MG63 (cell line): ENCODE measurements at places on chromosomes 6 and 20. TPM values are rescaled to one million over a fixed set of nuclear protein-coding genes. Genes with fewer than 3 reads are reported as not detected.

GRCh38 chr6:127484212-127484863 lies 25.1 kb upstream of the KIAA0408 start:
- no peak for DNase-seq

DNA sequence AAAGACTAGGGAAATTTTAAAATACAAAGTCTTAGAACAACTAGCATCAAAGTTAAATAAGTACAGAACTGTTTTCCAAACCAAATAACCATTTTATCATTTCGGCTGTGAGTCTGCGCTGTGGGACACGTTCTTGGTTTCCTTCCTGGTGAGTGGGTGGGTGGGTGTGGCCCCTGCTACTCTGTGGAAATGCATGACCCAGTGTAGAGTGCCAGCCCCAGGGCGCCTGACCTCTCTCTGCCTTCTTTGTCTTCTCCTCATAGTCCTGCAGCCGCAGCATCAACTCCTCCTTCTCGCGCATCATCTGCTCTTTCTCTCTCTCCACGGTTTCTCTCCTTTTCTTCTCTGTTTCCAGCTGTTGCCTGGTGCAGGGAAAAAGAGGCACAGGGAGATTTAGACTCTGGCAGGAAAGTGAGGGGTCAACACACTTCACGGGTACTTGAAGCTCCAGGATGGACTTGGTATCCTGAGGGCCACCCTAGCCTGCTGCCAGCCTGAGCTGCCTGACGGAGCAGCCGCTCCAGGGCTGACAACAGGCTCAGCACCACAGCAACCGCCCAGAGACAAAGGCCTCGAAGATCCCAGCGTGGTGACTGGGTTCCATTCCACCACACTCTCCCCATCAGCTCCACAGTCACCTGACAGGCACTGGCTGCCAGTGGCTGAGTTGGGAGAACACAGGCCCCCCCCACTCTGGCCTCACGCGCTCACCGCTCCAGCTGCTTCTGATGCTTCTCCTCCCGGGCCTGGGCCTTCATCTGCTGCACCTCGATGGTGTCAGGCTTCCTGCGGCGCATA lies 48.4 kb downstream of the EZR start:
- DNase-seq: no peak

GRCh38 chr20:46177768-46178167 lies 59.7 kb downstream of the CD40 start:
- no peak for DNase-seq

- DNase-seq: no peak
These were observed 112.5 kb downstream of the FAM217A start for GRCh38 chr6:3966426-3966825.

DNA sequence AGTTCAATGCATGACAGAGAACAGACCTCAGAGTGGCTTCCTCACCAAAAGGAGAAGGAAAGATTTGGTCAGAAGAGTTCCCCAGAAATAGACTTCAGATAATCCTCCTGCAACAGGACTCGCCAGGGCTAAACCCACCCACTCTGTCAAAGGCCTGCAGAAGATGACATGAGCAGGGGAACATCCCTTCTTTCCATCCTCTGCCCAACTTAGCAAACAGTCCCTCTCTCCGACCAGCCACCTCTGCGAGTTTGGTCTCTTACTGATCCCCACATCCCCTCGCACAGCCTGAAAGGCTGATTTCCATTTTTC lies 7.5 kb downstream of the NFATC2 start:
- DNase-seq: no peak

GRCh38 chr6:157424491-157425020 lies 43.6 kb downstream of the ZDHHC14 start:
- no peak for DNase-seq

DNA sequence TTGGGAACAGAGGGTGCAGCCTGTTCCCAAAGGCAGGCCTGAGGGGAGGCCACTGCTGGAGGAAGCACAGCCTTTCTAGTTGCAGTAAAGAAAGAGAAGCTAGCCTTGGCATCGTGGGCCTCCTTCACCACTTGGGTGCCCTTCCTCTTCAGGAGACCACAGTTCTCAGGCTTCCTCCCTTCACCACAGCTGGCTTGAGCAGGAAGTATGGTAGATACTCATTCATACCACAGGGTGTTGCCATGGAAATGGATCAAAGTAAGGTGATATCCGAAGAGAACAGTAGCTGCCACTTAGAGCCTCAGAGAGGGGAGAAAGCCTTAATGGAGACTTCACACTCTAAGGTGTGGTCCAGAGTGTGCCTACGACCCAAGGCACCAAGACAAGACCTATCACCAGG lies 120.4 kb upstream of the RIPOR2 start:
- no peak for DNase-seq

- DNase-seq: peak; percentile 45
These were observed at the start of gene LHFPL5 for GRCh38 chr6:35804996-35805736. LHFPL5 (plus strand) TSS chr6:35805352; CDS start chr6:35805671, 319 bp downstream.

DNA sequence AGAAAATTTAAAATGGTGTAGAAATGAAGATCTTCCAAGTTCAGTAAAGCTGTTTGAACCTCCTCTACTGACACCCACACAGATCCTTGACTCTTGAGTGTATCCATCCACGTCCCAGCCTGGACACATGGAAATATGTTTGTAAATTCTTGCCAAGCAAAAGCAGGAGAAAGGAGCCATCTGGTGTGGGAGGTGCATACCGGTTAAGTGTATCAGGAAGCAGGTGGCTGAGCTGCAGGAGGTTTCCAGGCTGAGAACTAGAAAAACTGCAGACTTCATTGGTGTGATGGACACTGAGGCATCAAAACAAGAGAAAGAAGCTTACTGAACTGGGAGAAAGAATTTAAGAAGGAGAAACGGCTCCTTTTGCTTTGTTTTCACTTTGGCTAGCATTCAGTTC lies 229.9 kb upstream of the GRIK2 start:
- DNase-seq: no peak

DNA sequence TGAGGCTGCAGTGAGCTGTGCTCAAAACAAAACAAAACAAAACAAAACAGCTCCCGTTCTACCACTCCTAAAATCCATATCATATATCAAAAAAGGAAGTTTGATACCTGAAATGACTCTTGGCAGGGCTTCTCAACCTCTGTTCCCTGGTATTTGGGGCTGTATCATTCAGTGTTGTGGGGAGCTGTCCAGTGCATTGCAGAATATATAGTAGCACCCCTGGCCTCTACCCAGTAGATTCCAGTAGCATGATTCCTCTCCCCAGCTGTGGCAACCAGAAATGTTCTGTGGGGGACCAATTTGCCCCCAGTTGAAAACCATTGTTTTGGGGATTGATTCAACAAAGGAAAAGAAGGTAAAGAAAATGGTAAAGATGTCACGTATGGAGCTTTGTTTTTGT lies 238.9 kb downstream of the PRL start:
- no peak for DNase-seq

GRCh38 chr6:33896391-33897188 lies 92.8 kb upstream of the MLN start:
- DNase-seq: peak; percentile 11

- no peak for DNase-seq
These were observed 49.1 kb downstream of the ARMC2 start for GRCh38 chr6:108897371-108897770.

GRCh38 chr20:14745830-14746229 lies 408.4 kb upstream of the FLRT3 start:
- no peak for DNase-seq

DNA sequence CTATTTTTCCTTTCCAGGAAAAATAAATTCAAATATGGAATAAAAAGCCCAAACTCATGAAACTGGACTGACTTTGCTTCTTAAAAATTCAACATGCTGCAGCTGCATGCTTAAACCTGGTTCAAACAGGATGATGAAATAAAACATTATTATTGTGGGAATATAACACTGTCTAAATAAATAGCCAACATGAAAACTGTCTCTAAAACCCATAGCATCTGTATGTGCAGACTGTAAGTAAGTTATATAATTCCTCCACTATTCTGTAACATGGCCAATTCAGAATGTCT lies 30.4 kb upstream of the AHI1 start:
- no peak for DNase-seq

- peak; percentile 89 for DNase-seq
These were observed 16.0 kb downstream of the UQCC1 start for GRCh38 chr20:35395728-35396127.

DNA sequence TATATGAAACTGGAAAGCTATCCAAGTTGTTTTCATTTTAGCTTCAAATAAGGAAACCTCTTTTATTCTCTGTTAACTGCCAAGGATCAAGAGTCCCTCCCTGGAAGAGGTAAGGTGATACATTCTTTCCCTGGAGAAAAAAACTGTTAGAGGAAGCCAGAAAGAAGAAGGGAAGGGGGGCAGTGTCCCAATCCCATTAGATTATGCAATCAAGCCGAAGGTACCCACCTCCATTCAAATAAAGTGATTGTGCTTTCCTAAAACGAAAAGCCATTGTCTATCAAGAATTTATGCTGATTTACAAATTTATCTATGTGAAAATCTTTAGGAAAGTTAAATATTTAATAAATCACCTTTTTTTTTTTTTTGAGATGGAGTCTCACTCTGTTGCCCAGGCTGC lies 9.5 kb upstream of the UQCC1 start:
- DNase-seq: no peak

- no peak for DNase-seq
These were observed 340.2 kb downstream of the HACE1 start for GRCh38 chr6:104519566-104519965.

GRCh38 chr6:161161889-161162624 lies 111.8 kb downstream of the AGPAT4 start:
- DNase-seq: peak; percentile 82

DNA sequence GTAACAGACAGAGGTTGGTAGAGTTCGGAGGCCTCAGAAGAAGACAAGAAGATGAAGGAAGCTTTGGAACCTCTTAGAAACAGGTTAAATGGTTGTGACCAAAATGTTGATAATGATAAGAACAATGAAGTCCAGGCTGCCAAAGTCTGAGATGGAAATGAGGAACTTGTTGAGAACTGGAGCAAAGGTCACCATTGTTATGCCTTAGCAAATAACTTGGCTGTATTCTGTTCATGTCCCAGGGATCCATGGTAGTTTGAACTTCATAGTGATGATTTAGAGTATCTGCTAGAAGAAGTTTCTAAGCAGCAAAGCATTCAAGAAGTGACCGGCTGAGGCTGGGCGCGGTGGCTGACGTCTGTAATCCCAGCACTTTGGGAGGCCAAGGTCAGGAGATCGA lies 11.1 kb upstream of the LSM14B start:
- no peak for DNase-seq

- peak; percentile 60 for DNase-seq
These were observed at the start of gene RBM24 for GRCh38 chr6:17281100-17281496. RBM24 (plus strand) TSS chr6:17281361; CDS start chr6:17281582, 221 bp downstream.

- DNase-seq: no peak
These were observed 155.1 kb downstream of the CD83 start for GRCh38 chr6:14272737-14273085.

GRCh38 chr6:63527658-63528514 lies 44.4 kb upstream of the LOC128125822 start:
- DNase-seq: peak; percentile 81

GRCh38 chr6:2935566-2936291 lies 32.6 kb upstream of the SERPINB9 start:
- no peak for DNase-seq

DNA sequence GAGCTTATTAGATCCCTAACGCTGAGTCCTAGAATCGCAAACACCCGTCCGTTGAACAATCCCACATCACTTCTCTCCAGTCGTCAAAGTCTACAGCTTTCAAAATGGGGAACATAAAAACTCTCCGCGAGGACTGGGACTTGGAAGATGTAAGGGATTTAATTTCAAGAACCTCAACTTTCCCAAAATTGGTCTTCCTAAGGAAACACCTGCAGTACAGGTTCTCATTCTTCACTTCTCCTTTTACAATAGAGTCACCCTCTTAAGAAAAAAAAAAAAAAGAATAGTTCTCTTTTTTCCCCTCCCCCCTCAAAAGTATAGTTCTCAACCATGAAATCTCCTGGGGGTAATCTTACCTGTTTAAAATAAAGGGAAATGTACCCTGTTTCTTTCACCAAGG lies 6.6 kb upstream of the ZBTB22 start:
- no peak for DNase-seq

- DNase-seq: no peak
These were observed 162.3 kb upstream of the PDE10A start for GRCh38 chr6:165825256-165825815.

- no peak for DNase-seq
These were observed 2.7 kb downstream of the MYT1 start for GRCh38 chr20:64166721-64167615.

GRCh38 chr6:146913842-146914488 lies 290.3 kb upstream of the STXBP5 start:
- peak; percentile 95 for DNase-seq

DNA sequence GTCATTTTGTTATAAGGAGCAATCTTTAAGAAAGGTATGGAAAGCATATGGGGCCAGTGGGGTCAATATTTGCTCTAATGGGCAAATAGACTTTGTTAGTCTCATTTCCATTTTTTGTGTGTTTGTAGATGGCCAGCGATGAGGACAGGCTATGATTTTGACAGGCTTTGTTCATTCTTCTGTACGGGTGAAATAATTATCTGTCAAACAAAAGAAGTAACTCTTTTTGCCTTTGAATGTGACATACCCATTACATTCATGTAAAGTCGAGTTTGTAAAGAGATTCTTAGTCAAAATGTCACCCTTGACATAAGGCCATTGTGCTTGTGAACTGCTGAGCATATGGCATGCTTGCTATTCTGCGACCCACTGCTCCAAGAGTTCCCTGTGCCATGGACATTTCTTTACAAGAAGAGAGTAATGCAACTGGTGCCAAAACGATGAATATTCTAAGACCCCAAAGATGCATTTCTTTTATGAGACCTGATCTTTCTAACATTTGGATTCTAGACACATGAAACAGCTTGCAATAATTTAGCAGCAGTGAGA lies 38.2 kb upstream of the JAG1 start:
- DNase-seq: no peak

DNA sequence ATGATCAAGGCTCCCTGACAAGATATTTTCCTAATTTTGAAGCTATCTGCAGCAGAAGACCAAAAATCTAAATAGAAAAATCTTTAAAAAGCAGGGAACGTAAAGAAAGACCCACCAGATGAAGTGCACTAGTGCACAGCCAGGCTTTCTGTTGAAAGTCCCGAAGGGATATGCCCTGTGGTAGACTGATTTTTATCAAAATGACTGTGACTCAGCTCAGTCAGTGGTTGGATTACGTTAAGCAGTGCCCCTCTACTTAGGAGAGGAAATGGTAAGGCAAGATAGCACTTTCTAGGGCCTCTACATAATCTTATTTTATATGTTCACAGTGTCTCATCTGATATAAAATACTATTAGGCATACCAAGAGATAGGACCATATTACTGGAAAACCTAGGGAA lies 123.4 kb upstream of the RAB32 start:
- no peak for DNase-seq

GRCh38 chr6:40713002-40713719 lies 126.0 kb upstream of the LRFN2 start:
- DNase-seq: no peak

The AURKA gene
- 86.4 and 130 TPM in 2 replicates for total RNA-seq

The VWA7 gene
- 0.13 and 0.84 TPM in 2 replicates for total RNA-seq

The RALGAPB gene
- 6.2 and 13.2 TPM in 2 replicates for total RNA-seq

The ZNF184 gene
- 24.1 and 25.4 TPM in 2 replicates for total RNA-seq

The CST2 gene
- not detected in 2 replicates for total RNA-seq

The C20orf141 gene
- not detected in 2 replicates for total RNA-seq

The ELOVL5 gene
- 12.4 and 13.7 TPM in 2 replicates for total RNA-seq

The HTR1E gene
- not detected in 2 replicates for total RNA-seq
